ENCODE measurements at places on chromosomes 3 and 15. TPM values are rescaled to one million over a fixed set of nuclear protein-coding genes. Genes with fewer than 3 reads are reported as not detected.

The FAM227B gene
- 7.6 TPM for total RNA-seq

The CHAC1 gene
- total RNA-seq: 56.2 TPM

The PLA2G4F gene
- not detected for total RNA-seq

The NCBP2 gene
- 57.3 TPM for total RNA-seq

The WHAMM gene
- 2.4 TPM for total RNA-seq

The KLHL40 gene
- not detected for total RNA-seq

The DTWD1 gene
- 16.2 TPM for total RNA-seq

The DPPA4 gene
- total RNA-seq: not detected

The SNTN gene
- total RNA-seq: not detected

The KCNMB2 gene
- not detected for total RNA-seq

The APOD gene
- total RNA-seq: 45.9 TPM

The PRKAR2A gene
- 25.3 TPM for total RNA-seq

The MYH15 gene
- total RNA-seq: 0.18 TPM

The PYGO1 gene
- 3.8 TPM for total RNA-seq

The CLCN2 gene
- total RNA-seq: 3.1 TPM

The DISP2 gene
- total RNA-seq: 0.36 TPM

The MGLL gene
- total RNA-seq: 27.4 TPM

The CYP8B1 gene
- total RNA-seq: not detected

The SHF gene
- total RNA-seq: 1.6 TPM
